ENCODE measurements at places on chromosomes 16 and 17. TPM values are rescaled to one million over a fixed set of nuclear protein-coding genes. Genes with fewer than 3 reads are reported as not detected.

Gene HS3ST3B1
- polyA plus RNA-seq = 27.9 TPM

Gene CPD
- polyA plus RNA-seq = 94.0 TPM

Gene KPNA2
- polyA plus RNA-seq = 123 TPM

Gene ASPA
- polyA plus RNA-seq = 24.3 TPM

Gene ANKFN1
- 0.52 TPM for polyA plus RNA-seq

Gene HP
- polyA plus RNA-seq = 0.78 TPM

Gene CD300LB
- 0.23 TPM for polyA plus RNA-seq

Gene CFAP97D1
- polyA plus RNA-seq = 0.04 TPM

Gene TEX14
- 0.38 TPM for polyA plus RNA-seq

Gene CACNG5
- 3.4 TPM for polyA plus RNA-seq

Gene IRX6
- 4.6 TPM for polyA plus RNA-seq

Gene C16orf54
- polyA plus RNA-seq = 0.28 TPM

Gene HNF1B
- polyA plus RNA-seq = 110 TPM

Gene TNS4
- 0.17 TPM for polyA plus RNA-seq

Gene VASN
- 40.6 TPM for polyA plus RNA-seq

Gene SLC13A2
- polyA plus RNA-seq = 21.4 TPM

Gene MED1
- polyA plus RNA-seq = 54.2 TPM

Gene PNMT
- 1.2 TPM for polyA plus RNA-seq

Gene ULK2
- 29.7 TPM for polyA plus RNA-seq

Gene SLC6A2
- 0.35 TPM for polyA plus RNA-seq

Gene ALOX12B
- 0.91 TPM for polyA plus RNA-seq

Gene CPHXL2
- polyA plus RNA-seq = not detected

Gene GJC1
- 23.4 TPM for polyA plus RNA-seq

Gene MED9
- 21.5 TPM for polyA plus RNA-seq

Gene CCDC200
- 7.2 TPM for polyA plus RNA-seq

Gene TRIM72
- 0.06 TPM for polyA plus RNA-seq

Gene LRRC37A2
- 21.3 TPM for polyA plus RNA-seq

Gene TBC1D3I
- not detected for polyA plus RNA-seq

Gene RND2
- polyA plus RNA-seq = 4.0 TPM

Gene AOC3
- 4.8 TPM for polyA plus RNA-seq
